ENCODE measurements at places on chromosomes 1 and 21.

DNA sequence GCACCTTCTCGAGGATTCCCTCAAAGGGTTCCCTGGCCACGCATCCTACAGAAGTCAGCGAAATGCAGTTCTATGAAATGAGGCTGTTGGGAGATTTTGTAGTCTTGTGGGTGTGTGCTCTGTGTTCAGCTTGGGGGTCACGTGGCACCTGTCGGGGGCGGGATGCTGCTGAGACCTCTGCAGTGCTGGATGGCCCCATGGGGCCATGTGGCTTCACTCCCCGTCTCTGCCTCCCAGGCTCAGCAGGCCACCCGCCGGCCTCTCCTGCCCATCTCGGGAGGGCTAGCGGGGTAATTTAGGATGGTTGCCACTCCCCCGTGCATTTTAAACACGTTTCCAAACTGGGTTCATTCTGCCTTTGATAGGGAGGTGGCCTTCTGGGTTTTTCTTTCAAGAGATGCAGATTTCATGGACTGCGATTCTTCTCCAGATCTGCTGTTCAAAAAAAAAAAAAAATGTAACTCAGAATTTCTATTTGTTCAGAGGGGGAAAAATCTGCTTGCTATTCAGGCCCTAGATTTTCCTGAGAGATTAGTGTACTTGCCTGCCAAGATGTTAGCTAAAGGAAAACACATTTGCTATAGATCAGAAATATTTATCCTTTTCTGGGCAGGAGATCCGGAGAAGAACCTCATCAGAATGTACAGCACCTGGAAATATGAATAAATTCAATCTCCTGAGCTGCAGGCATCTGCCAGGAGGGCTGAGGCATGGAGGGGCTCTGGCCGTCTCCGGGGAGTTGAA is 277.2 kb upstream of the VAMP3 start:
- no peak for DNase-seq

DNA sequence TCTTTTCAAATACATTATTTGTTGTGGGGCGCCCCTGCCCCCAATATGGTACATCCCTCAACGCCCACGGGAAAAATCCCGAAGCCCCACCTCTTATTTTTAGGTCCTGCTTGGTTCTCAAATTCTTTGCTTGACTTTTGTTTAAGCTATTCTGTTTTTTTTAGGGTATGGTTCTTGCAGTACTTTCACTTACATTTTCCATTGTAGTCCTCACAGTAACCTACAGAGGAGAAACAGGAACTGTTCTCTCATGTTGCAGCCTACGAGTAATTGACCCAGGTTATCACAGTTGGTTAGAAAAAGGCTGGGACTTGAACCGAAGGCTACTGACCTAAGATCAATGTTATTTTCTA is 697 bp upstream of the C21orf91 start:
- DNase-seq = no peak

DNA sequence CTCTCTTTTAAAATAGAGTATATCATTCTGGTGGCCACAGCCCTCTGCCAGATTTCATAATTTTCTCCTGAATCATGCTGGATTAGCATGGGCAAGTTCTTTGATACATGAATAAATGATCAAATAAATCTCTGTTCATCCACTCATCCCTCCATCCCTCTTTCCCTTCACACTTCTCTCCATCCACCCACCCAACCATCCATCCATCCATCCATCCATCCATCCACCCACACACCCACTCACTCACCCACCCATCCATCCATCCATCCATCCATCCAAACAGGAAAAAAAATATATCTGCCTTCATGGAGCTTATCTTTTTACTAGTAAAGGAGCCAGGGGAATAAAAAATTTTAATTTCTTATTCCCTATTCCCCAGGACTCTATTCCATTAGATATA is 49.3 kb downstream of the URB2 start:
- no peak for DNase-seq

GRCh38 chr1:244792188-244792850 is 43.1 kb upstream of the COX20 start:
- no peak for DNase-seq

GRCh38 chr1:111208921-111209320 is 8.5 kb upstream of the DENND2D start:
- no peak for DNase-seq

- no peak for DNase-seq
These were observed 33.1 kb downstream of the NDC1 start for GRCh38 chr1:53804791-53805505.

DNA sequence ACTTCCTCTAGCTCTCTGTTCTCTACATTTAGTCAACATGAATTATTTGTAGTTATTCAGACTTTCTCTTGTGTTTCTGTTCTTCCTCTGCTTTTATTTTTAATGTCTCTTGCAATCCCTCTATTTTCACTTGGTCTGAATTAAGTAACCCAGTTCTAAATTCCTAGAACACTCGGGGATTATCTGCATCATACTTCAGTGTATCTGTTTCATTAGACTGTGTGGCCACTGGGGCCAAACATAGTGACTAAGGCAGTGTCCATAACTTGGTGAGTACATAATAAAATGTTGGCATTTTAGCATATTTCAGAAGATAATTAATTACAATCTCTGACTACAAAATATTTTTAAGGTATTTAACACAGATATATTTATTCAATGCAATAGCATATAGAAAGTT is 1087.2 kb upstream of the B3GALT2 start:
- no peak for DNase-seq

- DNase-seq = no peak
These were observed 55.4 kb downstream of the OPTC start for GRCh38 chr1:203549309-203549708.

DNA sequence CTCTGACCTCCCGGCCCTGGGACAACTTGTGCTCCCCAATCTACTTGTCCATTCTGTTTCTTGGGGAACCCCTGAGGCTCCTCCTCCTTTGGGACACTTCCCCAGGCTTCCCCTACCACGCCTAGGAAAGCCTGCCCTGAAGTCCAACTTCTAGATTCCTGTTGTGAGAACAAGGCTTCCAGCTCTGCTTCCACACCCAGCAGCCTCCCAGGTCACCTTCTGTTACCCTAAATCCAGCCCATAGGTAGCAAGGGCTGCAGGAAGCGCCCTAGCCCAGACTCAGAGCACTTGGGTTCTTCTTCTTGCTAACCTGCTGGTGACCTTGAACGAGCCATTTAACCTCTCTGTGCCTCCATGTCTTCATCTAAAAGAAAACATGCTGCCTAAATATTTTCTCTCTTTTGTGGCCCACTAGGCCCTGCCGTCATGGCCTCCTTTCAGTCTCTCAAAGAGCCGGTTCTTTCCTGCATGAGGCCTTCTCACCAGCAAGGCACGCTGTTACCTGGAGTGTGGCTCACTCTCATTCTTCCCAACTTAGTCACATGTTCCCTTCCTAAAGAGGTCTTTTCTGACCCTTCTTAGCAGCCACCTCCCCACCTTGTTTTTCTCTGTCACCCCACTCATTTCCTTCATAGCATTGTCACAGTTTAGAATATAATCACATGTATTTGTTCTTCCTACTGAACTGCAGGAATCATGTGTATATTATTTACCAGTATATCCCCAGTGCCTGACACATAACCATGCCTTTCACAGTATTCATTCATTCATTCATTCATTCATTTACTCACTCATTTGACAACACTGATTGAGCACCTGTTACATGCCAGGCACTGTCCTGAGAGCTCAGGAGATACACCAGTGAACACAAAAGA is 1.4 kb downstream of the CAPN2 start:
- peak; percentile 25 for DNase-seq

GRCh38 chr1:224433041-224433691 is 1.4 kb downstream of the WDR26 start:
- peak; percentile 35 for DNase-seq

- no peak for DNase-seq
These were observed 50.6 kb upstream of the ACADM start for GRCh38 chr1:75673885-75674284.

- peak; percentile 18 for DNase-seq
These were observed 60.8 kb downstream of the ZNF684 start for GRCh38 chr1:40592107-40592803.

Data from activated CD4-positive, alpha-beta T cell treated with anti-CD3 and anti-CD28 coated beads, Interleukin-2, amount 10 ng/mL, durations not matched to agents 7 days and 5 days (primary cell).